ENCODE measurements at places on chromosomes 7 and 10.

- DNase-seq, result no peak
Measured at GRCh38 chr10:46527241-46527811, 29.1 kb downstream of the GPRIN2 start.

DNA sequence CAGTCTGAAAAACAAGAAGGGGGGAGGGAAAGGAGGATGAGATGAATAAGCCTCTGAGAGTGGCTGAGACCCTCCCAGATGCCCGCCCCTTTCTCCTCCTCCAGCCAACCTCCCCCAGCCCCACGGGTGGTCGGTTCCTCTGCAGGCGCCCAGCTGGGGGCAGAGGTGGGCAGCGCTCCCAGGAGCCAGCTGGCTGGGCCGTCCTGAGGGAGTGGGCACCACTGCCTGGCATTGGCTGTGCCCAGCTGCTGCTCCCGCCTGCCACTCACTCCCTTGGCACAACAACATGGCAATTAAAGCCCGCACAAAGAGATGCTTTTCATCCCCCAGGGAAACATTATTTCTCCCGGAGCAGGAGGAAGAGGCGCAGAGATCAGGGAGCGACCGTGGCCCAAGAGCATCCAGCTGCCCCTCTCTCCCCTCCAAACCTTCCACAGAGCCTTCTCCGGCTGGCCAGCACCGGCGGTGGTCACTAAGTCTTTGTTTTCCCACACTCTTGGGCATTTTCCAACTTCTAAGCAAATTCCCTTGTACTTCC, 107.2 kb downstream of the SPDYE5 start:
- no peak for DNase-seq

GRCh38 chr7:112192236-112193154, 13.7 kb downstream of the DOCK4 start:
- no peak for DNase-seq

DNA sequence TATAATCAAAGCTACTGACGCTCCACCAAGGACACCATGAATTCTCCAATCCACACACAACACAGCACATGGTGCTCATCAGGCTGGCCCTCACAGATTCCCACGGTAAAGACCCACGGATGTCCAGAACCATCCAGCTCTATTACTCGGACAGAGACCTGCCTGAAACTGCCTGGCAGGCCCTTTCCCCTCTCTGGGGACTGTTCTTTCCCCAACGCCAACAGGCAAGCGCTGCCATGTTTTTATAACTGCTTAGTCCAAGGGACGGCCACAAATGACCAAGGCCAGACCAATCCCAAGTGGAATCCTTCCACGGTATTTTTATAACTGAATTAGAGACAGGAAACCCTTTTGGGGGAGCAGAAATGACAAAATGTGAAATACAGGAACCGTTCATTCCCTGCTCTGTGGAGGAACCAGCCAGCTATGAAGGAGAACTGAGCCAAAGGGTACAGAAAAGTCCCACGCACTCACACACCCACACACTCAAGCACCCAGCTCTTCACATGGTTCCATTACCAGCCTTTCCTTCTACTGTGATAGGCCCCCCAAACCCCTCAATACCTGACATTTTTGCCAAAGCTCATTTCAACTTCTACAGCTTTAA, 4.1 kb downstream of the PIP4K2A start:
- DNase-seq, result peak; percentile 18

DNA sequence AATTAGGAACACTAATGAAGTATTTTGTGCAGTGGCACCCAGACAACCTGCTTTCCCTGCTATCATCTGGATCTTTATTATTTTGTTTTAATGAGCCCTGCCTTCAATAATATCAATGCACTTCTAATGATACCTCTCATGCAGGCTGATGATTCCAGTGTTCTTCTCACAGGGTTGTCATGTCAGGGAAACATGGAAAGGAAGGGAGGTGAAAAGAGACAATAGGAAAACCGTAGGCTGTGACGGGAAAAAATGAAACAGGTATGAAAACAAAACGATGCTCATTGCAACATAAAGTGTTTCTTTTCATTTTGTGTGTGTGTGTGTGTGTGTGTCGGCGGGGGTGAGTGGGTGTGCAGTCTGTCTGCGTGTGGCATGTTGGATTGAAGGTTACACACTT, 102.6 kb upstream of the CTBP2 start:
- no peak for DNase-seq

GRCh38 chr10:99913831-99914235, 95.9 kb downstream of the DNMBP start:
- DNase-seq, result no peak

- DNase-seq, result no peak
Measured at GRCh38 chr10:43409385-43410109, 561 bp upstream of the HNRNPF start.

GRCh38 chr7:20783700-20784387, 2.8 kb downstream of the SP8 start:
- no peak for DNase-seq

DNA sequence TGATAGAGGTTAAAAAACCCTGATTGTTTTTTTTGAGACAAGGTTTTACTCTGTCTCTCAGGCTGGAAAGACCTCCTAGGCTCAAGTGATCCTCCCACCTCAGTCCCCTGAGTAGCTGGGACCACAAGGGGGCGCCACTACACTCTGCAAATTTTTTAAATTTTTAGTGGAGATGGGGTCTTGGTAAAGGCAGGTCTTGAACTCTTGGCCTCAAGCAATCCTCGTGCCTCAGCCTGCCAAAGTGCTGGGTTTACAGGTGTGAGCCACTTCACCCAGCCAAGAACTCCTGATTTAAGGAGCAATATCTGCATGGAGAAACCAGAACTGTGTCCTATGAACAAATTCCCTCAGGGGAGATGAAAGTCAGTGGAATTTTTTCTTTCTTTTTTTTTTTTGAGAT, 7.3 kb upstream of the KLHDC10 start:
- DNase-seq, result peak; percentile 22

- DNase-seq, result no peak
Measured at GRCh38 chr7:151310578-151310977, 31.0 kb upstream of the NUB1 start.

DNA sequence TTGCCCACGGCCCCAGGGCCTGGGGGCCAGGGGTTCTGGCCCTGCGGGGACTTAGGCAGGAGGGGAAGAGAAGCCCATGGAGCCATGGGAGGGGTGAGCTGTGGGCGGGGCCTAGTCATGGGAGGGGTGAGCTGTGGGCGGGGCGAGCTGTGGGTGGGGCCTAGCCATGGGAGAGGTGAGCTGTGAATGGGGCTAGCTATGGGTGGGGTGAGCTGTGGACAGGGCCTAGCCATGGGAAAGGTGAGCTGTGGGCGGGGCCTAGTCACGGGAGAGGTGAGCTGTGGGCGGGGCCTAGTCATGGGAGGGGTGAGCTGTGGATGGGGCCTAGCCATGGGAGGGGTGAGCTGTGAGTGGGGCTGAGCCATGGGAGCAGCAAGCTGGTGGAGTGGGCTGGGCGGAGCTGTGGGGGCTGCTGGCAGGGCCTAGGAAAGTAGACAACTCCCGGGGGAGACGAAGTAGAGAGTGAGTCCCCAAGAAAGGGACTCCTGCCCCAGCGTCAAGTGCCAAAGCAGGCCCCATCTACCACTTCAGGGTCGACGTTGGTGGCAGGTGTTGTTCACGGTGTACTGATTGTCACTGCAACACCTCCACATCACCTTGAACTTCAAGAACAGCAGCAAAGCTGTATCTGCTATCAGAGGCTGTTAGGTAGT, 19.2 kb upstream of the TTYH3 start:
- no peak for DNase-seq

- DNase-seq, result no peak
Measured at GRCh38 chr10:14102056-14102455, 228.7 kb downstream of the FRMD4A start.

DNA sequence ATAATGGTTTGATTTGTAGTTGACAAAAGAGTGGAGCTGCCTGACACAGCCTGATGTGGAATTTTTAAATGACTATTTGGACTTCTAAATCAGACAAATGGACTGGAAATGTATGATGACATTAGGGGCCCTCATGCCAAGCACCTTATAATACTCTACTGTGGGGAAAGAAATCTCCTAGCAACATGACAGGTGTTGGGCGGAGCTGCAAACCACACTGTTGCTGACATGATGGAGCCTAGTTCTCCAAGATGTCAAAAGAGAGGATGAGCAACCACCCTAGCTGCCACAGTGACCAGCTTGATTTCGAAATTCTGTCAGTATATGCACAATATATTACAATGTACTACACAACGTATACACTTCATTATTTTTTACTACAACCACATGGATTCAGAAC, 65.8 kb downstream of the RHOBTB1 start:
- DNase-seq, result no peak

DNA sequence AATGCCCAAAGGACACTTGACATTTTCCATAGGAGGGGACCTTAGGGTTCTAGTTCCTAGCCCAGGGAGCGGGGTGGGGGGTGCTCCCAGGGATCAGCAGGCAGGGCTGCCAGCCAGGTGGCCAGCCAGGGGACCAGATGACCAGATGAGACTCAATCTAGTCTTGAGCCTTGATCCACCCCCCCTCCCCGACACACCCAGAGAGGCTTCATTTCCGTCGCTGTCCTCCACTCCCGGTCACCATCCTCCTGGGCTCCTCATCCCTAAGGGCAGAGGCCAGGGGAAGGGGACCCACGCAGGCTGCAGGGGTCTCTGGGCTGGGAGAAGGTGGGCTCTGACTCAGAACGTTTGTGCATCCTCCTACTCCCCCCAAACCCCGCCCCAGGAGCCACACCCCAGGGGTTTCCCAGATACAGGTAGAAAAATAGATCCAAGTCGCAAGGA, 1.0 kb downstream of the STX1A start:
- DNase-seq, result no peak
